Hematopoietic multipotent progenitor cell treated with erythropoietin and hydrocortisone succinate and interleukin-3 and kit ligand, for 4 days (in vitro differentiated cells): ENCODE measurements at places on chromosomes 2 and 18.

GRCh38 chr2:218859988-218860831, 605 bp downstream of the WNT6 start:
- DNase-seq, result no peak

DNA sequence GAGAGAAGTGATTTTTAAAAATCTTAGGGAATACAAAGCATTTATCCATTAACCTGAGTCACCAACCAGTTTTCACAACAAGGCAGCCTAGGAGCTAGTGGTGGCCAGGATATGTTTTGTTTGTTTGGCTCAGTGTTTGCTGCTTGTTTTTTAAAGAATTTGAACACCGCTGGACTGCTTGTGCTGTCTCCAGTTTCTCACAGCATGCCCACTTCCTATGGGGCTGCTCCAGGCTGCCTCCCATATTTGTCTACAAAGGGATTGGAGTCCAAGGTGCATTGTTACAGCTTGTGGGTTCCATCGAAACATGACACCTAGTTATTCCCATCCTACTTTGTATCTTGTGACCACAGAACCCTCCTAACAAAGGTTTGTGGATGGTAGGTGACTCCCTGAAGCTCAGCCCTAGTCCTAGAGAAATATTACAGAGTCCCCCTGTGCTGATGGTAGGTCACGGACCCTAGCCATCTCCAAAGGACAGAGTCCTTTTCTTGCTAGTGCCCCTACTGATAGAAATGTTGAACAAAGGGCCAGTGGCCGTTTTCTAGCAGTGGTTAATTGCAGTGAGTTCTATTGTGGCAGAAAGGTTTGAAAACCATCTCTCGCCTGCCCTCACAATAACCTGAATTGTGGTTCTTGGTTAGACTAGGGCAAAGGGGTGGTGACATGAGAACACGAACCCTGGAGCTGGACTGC, 23.2 kb downstream of the GPR39 start:
- no peak for DNase-seq

DNA sequence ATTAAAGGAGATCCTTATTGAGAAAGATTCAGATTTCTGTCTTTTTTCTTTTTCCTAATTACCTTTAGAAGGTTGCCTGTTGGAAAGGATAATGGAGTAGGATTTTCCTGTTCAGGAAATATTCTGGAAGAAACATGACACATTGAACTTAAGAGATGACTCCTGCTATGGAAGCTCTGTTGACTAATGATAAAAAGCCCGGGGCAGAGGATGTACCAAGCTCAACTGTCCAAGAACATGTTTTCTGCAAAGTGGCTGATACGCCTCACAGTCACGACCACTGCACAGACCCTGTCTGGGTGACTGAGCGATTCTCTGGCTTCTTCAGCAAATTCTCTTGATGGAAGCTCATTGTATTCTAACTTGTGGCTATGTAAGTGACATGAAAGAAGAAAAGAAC, 86.2 kb upstream of the THOC1 start:
- DNase-seq, result no peak

- DNase-seq, result no peak
Observed at GRCh38 chr2:74873012-74873665, 39.2 kb downstream of the HK2 start.

DNA sequence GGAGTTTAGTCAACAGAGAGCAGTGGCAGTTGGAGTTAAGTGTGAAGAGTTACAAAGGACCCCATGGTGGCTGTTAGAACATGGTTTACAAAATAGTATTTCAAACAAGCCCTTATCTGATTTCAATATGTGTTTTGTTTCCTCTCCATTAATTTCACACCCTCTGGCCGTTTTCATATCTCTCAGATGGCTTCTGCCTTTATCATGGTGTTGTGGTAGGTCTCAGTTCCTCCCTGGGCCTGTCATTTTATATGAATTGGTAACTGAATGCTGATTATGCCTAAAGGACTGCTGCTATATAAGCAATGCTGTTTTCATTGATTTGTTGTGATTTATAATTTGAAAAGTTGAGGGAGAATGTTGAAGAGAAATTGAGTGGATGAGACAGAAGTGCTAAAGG, 686.7 kb downstream of the NYAP2 start:
- DNase-seq, result peak; percentile 40

DNA sequence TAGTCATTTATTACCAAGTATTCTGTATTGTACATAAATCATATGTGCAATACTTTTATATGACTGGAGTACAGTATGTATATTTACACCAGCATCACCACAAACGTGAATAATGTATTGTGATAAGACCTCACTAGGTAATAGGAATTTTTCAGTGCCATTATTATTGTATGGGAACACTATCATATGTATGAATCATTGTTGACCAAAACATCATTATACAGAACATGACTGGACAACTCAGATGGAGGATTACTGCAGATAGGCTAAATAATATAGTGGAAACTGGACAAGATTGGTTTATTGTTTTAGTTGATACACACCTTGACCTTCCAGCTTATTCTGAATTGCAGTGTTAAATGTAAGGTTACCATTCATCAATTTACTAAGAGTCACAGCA, 33.4 kb downstream of the VAPA start:
- DNase-seq, result no peak

GRCh38 chr2:893311-893710, 57.3 kb upstream of the SNTG2 start:
- peak; percentile 23 for DNase-seq

DNA sequence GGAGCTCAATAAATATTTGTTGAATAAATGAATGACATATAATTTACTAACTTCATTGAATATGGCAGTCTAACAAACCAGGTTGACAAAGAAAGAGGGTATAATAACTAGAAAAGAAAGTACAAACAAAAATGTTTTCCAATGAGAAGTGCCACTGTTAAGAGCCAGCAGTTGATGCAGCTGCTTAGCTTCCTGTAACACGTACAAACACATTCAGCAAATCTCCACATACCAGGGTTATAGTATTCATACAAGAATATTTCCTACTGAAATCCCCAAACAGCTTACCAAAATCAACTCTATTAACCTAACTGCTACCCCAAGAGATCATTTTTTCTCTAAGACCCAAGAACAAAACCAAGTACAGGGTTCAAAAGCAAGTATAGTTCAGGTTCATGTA, 77.7 kb downstream of the THADA start:
- DNase-seq, result no peak

GRCh38 chr2:111522231-111522768, 361.7 kb downstream of the ANAPC1 start:
- DNase-seq, result no peak

- peak; percentile 47 for DNase-seq
Observed at GRCh38 chr18:5879479-5879882, 15.8 kb downstream of the TMEM200C start.

- DNase-seq, result peak; percentile 8
Observed at GRCh38 chr2:197322724-197323720, 12.4 kb upstream of the ANKRD44 start.

- DNase-seq, result no peak
Observed at GRCh38 chr2:216389570-216389969, 17.3 kb upstream of the MARCHF4 start.

DNA sequence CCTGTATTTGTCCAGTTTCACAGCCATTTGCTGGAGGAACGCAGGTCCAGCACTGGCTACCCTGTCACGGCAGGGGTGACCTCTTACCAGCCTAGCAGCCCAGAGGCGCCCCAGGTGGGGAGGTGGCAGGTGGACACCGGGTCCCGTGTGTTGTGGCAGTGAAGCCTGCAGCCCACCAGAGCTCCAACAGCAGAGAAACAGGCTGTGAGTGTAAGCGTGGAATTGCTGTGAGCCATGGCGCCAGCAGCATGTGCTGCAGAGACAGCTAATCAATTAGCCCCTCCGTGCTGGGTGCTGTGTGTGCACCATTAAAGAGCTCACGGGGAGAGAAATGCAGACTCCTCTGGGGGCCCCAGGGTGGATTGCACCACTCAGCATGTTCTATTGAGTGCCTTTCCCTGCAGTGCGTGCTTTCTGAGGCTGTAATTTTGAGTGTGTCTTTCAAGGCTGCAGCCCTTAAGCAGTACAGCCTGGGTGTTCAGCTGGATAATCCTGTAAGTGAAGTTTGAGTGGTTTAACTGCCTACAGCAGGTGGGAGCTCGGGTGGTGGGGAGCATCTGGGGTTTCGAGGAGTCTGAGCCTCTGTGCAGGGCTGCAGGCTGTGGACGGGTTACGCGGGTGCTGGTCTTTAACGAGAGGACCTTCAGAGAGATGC, 15.9 kb downstream of the RTP5 start:
- DNase-seq, result no peak

DNA sequence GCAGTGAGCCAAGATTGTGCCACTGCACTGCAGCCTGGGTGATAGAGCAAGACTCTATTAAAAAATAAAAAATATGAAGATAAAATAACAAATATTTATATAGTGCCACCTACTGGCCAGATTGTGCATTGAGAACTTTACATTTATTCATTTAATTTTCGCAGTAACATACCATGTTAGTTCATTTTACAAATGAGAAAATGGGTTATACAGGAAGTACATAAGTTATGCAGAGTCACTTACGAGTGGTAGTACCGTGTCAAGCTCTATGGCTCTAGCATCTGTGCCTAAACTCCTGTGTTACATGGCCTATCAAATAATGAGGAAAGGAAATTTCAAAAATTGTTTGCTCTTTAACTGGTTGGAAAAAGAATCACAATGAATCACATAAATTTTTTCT, 27.9 kb downstream of the RIF1 start:
- peak; percentile 66 for DNase-seq

DNA sequence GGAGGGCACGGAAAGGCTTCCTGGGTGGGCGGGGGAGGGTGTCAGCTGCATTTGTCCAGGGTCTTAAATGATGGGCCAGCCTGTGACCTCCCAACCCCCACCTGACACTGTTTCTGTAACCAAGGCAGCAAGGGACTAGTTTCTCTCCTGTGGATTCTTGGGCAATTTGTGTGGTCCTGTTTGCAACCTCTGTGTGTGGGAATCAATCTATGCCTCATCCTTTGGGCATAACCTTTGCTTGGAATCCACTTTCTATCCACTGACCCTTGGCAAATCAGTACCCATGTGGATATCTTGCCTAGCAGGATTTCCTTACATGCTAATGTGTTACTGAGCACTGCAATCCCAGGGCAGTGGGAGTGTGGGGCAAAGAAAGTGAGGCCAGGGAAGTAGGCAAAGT, 54.1 kb downstream of the GPR39 start:
- no peak for DNase-seq

DNA sequence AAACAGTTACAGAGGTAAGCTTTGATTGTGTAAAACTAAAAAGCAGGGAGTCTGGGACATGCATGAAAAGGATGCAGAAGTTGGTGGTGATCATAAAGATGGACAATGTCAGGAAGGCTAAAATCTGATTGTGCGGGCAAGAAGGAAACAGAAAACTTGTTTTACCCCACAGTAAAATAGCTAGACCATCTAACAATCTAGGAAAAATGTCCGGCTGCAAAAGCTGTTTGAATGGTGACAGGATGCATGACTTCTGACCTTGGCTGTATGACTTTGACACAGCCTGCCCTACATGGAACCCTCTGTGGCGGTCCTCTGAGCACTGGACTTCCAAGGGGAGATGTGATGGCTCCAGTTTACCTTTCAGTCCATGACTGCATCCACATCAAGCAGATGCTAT, 93.6 kb downstream of the RAPH1 start:
- no peak for DNase-seq

GRCh38 chr18:27749194-27749593, 427.7 kb downstream of the CDH2 start:
- no peak for DNase-seq

GRCh38 chr2:64466478-64467085, 12.6 kb downstream of the LGALSL start:
- peak; percentile 63 for DNase-seq

- no peak for DNase-seq
Observed at GRCh38 chr2:219634171-219634940, 6.9 kb downstream of the SLC4A3 start.

- DNase-seq, result no peak
Observed at GRCh38 chr2:148279216-148279615, 258.3 kb downstream of the MBD5 start.

- no peak for DNase-seq
Observed at GRCh38 chr2:239184179-239184578, 216.6 kb downstream of the HDAC4 start.

- DNase-seq, result no peak
Observed at GRCh38 chr18:25256439-25256838, 95.5 kb downstream of the ZNF521 start.

DNA sequence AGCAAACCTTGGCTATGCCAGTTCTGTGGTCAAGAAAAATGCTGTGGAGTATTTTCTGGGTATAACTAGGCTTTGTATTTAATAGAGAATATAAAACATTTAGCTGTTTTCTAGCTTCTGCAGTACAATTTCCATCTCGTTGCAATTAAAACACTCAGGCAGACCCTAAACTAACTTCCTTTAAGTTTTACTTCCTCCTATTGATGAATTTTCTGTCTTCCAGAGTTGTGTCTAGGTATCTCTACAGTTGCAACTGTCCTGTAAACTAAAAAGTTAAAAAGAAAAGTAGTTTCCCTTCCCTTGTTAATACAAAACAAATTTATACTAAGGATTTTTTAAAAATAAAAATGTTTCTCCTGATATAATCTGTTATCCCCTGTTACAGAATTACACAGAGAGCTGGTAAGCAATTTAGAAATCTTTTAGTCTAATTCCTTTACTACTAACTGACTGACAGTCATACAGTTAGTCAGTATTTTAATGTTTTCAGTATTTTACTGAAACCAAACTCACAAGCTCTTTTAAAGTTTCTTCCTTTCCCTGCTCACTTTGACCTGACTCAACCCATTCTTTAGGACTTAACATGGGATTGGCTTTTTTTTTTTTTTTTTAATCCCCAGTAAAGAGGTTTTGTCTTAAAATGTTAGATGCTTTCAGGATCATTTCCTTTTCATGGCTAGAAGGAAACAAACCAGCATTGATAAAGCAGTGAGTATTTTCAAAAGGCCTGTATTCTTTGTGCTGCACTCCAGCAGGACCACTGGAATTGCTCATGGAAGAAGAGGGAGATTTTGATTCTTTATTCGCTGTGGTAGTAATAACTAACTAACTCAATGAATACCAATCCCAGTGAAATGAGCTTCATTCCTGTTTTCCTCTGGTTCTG, 22.9 kb downstream of the ITGAV start:
- DNase-seq, result no peak

DNA sequence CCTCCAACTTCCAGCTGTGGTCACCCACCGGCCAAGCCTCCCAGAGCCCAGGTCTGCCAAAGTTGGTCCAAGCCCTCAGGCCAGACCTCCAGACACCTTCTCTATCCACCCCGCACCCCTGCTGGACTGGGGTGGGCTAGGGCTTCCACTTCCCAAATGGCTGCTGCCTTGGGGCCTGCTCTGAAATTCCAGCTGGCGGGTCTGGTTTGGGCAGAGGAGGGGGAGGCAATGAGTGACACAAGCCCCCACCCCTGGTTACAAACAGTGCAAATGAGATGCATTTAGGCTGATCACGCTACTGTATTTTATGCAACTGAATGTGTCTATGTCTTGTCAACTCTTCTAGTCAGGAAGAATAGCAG, 14.6 kb downstream of the POU3F3 start:
- DNase-seq, result no peak

GRCh38 chr2:10141736-10142639, 19.4 kb downstream of the RRM2 start:
- peak; percentile 46 for DNase-seq
